ENCODE measurements at places on chromosomes 13 and 19. TPM values are rescaled to one million over a fixed set of nuclear protein-coding genes. Genes with fewer than 3 reads are reported as not detected.

PSG5 gene
- 0.95 TPM for total RNA-seq

FAM187B gene
- not detected for total RNA-seq

EPN1 gene
- 205 TPM for total RNA-seq

KLC3 gene
- 1.4 TPM for total RNA-seq

FAM216B gene
- not detected for total RNA-seq

PSG6 gene
- not detected for total RNA-seq

OVOL3 gene
- 0.45 TPM for total RNA-seq

Measured in A549 treated with Hydrocortisone at 1 μM for 4 hours (cell line).